ENCODE measurements at places on chromosomes 2 and 18.

DNA sequence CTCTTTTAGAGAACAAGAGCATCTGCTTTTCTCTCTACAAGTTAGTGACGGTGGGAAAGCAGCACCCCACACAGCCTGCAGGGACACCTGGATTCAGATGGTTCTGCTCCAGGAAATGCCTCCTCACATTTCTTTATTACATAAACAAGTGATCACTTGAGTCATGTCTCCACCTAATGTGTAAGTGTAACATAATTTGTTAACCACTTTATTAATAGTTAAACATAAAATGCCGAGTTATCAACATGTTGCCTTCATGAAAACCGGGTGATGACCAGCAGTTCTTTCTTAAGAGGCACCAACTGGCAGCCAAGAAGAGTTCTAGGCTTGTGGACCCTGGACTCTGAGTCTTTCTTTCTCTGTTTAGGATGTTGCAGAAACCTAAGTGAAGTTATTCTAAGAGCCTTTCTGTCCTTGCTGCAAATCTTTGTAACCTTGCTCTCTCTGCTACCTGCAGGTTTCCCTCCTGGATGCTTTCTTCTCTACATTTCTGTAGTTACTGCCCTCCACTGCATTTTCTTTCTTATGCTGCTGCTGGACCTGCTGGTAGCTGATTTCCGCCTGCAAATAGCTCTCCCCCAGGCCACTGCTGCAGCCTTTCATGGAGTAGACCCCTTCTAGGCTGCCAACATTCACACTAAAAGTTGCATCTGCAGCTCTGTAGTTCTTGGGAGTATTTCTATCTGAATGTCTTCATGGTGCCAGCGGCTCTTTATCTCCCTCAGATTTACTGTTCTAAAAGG is 24.3 kb downstream of the UPP2 start:
- DNase-seq: no peak

DNA sequence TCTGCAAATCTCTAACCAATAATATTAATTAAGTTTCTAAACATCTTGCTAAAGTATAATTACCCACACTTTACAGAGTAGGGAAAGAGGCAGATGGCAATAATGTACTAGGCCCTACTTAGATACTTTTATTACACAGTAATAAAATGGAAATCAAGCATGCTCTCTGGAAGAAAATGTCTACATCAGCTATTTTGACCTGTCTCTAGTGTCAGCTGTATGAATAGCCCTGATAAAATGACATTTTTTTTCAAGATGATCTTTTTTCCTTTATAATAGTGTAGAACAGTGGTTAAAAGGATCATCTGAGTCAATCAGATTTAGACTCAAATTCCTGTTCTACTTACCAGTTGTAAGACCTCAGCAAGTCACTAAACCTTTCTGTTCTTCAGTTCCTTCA is 397.3 kb downstream of the GRB14 start:
- no peak for DNase-seq

DNA sequence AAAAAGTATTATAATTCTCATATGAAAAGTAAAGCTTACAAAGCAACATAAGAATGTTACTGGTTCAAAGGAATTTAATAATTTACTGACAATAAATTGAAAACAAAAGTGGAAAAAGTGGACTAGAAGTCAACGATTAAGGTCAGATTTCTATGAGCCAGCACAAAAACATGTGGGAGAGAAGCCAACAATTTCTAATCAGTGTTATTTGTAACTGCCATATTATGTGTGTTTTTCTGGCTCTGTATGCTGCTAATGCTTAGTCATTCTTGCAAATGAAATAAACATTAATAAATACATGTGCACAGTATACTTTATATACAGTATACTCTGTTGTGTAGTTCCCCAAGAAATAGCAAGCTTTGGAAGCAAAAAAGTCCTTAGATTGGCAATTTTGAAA is 301.3 kb upstream of the RGPD4 start:
- no peak for DNase-seq

GRCh38 chr2:153403940-153404339 is 74.6 kb downstream of the RPRM start:
- DNase-seq: no peak

DNA sequence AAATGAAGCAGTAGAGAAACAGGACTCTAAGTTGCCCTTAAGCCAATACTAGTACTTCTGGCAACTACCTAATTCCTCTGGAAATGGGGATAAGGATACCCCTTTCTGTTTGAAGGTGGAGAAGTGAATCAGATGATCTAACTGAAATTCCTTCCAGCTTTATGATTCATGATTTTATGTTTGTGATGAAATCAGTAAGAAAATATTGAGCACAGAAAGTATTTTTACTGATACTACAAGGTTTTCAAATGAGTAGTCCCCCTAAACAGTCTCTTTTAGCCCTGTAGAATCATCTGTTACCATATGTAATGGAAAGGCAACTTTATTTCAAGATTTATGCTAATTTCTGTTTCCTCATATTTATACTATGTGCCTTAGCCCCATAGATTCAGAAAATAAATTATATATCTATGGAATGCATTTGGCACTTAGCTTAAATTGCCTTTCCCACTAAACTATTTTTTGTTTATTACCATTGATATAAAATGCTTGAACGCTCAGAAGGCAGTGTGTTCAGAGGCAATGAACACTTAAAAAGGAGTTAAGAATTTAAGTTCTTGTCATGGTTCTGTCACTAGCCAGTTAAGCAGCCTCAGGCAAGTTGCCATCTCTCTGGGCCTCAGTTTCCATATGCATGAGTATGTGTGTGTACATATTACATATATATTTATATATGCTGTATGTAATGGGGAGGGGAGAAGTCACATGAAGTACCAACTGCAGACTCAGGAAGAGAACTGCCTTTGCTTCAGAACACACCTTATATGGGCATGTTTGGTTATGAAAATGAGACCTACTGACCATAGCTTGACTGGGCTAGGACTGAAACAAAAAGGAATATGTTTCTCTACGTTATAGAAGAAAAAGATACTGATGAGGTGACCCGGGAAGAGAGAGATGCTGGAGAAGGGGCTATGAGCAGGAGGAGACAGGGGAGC is 97.7 kb downstream of the CDC42EP3 start:
- DNase-seq: no peak

GRCh38 chr2:227339098-227339599 is 14.1 kb downstream of the MFF start:
- DNase-seq: no peak

DNA sequence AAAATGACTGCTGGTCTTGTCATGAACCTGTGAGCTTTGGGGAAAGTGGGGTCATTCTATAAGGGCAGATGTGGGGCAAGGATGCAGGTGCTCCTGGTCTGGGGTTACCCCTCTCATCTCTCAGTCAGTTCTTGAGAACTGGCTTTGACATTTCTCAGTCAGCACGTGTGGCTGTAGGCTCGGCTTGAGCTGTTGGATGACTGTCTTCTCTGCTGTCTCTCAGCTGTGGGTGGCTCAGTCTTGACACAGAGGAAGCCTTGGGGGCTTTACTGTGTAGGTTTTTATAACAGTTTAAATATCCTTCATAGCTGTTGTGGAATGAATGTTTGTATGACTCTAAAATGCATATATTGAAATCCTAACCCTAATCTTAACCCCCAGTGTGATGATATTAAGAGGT is 296.4 kb upstream of the CELF4 start:
- DNase-seq: no peak

All from SHP77 (cell line).